Naive B cell (primary cell): ENCODE measurements at places on chromosomes 4 and X. TPM values are rescaled to one million over a fixed set of nuclear protein-coding genes. Genes with fewer than 3 reads are reported as not detected.
A peak's percentile ranks its signal among the peaks of the same experiment; 100 is the strongest.

- peaks cover 46% of the 10 kb centered on the region for H3K27me3 ChIP-seq
- no peak overlapping the region for H3K27ac ChIP-seq
- H3K4me1 ChIP-seq: no peaks in the 10 kb centered on the region
- H3K36me3 ChIP-seq: no peaks in the 10 kb centered on the region
These were observed 868 bp downstream of the PLS3 start for GRCh38 chrX:115561605-115562479.

- peak overlapping the region; percentile 46 for H3K4me3 ChIP-seq
- H3K27ac ChIP-seq: peak overlapping the region; percentile 50
- H3K27me3 ChIP-seq: peaks cover 56% of the 10 kb centered on the region
- DNase-seq: no peak
- peaks cover 11% of the 10 kb centered on the region for H3K36me3 ChIP-seq
- H3K4me1 ChIP-seq: peaks cover 24% of the 10 kb centered on the region
These were observed 4.0 kb downstream of the HAND2 start for GRCh38 chr4:173526027-173526482.

Gene ASB9
- polyA plus RNA-seq: not detected

Gene NAP1L2
- polyA plus RNA-seq: 0.13 TPM

Gene MAOB
- not detected for polyA plus RNA-seq

Gene BMP3
- 3.0 TPM for polyA plus RNA-seq

- DNase-seq: no peak
- no peaks in the 10 kb centered on the region for H3K36me3 ChIP-seq
- no peak overlapping the region for H3K27ac ChIP-seq
- peaks cover 9% of the 10 kb centered on the region for H3K27me3 ChIP-seq
- H3K4me1 ChIP-seq: peaks cover 6% of the 10 kb centered on the region
- peak overlapping the region; percentile 88 for H3K4me3 ChIP-seq
These were observed 719 bp upstream of the TCEAL4 start for GRCh38 chrX:103584596-103584995.

- no peak for DNase-seq
- no peaks in the 10 kb centered on the region for H3K27me3 ChIP-seq
- H3K27ac ChIP-seq: no peak overlapping the region
- H3K36me3 ChIP-seq: no peaks in the 10 kb centered on the region
- H3K4me3 ChIP-seq: no peak overlapping the region
These were observed 134.0 kb downstream of the MID1 start for GRCh38 chrX:10486373-10486772.
